ENCODE measurements at places on chromosomes 11 and 22.
A peak's percentile ranks its signal among the peaks of the same experiment; 100 is the strongest.

DNA sequence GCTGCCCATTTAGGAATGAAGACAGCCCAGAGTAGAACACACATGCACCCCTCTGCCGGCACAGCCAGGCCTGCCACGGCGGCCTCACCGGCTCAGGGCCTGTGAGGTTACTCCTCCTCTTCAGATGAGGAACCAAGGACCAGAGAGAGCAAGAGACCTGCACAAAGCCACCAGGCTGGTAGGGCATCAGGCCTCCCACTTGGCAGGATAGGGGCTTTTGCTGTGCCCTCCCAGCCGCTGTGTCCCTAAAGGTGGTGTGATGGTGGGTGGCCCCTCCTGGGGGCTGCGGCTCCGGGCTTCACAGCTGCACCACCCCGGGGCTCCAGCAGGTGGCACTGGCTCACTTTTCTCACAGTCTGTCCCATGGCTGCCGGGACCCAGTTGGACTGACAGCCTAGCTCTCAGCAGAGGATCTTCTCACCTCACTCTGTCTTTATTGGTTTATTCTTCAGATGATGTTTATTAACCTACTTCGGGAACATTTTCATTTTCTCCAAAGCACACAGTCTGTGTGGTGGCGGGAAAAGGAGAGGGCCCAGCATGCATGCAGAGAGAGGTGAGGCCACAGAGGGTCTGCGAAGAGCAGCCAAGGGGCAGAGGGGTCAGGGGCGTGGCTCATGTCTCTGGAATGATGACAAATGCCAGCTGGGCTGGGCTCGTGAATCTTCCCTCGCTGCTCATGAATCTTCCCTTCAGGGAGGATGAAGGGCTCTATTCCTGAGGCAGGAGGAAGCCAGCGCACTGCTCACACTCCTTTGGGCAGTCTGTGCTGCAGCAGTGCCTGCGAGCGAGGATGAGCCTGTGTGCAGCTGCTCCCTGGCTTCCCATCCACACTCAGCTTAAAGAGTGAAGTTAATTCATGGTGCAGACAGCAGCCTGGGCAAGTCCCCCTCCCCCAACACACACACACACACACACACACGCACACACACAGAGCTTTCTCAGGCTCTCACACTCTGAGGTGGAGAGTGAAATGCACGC, 101.1 kb upstream of the PITPNB start:
- peak; percentile 78 for DNase-seq

- no peak for DNase-seq
These were observed 72.1 kb downstream of the DGCR2 start for GRCh38 chr22:19050117-19050516.

- no peak for DNase-seq
These were observed 144.6 kb downstream of the NECTIN1 start for GRCh38 chr11:119584193-119585042.

- DNase-seq, result no peak
These were observed 125.4 kb downstream of the CASP12 start for GRCh38 chr11:104772806-104773241.

- DNase-seq, result no peak
These were observed 250.6 kb upstream of the PLET1 start for GRCh38 chr11:112511271-112511670.

- no peak for DNase-seq
These were observed 88.3 kb downstream of the LUZP2 start for GRCh38 chr11:24585192-24585591.

- no peak for DNase-seq
These were observed 9.2 kb upstream of the FGF3 start for GRCh38 chr11:69828276-69828970.

DNA sequence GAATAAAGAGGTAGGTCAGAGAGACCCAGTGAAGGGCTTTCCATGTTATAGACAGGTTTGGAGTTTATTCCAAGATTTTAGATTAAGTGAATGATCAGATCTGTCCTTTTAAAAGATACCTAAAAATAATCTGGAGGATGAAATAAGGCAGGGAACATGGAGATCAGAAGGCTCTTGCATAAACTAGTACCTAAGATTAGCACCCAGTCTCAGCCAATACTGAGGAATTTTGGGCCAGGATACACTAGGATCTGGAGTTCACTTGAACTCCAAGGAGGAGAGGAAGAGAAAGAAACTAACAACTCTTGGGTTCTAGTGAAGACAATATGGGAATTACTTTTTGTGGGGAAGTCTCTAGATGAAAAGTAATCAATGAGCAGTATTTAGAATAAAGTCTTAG, 47.9 kb upstream of the RAPSN start:
- no peak for DNase-seq

GRCh38 chr11:114194702-114195101, 101.5 kb upstream of the NNMT start:
- peak; percentile 13 for DNase-seq

- no peak for DNase-seq
These were observed 179.7 kb upstream of the MTNR1B start for GRCh38 chr11:92789761-92790160.

DNA sequence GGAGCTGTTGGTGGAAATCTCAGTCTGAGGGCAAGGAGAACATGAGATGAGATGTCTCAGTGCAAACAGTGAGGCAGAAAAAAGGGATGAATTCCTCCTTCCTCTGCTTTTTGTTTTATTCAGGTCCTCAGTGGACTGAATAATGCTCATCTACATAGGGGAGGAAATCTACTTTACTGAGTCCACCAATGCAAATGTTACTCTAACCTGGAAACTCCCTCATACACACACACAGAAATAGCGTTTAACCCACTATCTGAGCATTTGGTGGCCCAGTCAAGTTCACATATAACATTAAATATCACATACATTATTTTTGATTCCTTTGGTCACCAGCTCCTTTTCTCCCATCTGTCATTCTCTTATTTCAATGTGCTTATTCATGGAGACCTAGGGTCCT, 418.8 kb downstream of the TMEM135 start:
- no peak for DNase-seq

- no peak for DNase-seq
These were observed 6.5 kb upstream of the MFNG start for GRCh38 chr22:37492428-37493344.

DNA sequence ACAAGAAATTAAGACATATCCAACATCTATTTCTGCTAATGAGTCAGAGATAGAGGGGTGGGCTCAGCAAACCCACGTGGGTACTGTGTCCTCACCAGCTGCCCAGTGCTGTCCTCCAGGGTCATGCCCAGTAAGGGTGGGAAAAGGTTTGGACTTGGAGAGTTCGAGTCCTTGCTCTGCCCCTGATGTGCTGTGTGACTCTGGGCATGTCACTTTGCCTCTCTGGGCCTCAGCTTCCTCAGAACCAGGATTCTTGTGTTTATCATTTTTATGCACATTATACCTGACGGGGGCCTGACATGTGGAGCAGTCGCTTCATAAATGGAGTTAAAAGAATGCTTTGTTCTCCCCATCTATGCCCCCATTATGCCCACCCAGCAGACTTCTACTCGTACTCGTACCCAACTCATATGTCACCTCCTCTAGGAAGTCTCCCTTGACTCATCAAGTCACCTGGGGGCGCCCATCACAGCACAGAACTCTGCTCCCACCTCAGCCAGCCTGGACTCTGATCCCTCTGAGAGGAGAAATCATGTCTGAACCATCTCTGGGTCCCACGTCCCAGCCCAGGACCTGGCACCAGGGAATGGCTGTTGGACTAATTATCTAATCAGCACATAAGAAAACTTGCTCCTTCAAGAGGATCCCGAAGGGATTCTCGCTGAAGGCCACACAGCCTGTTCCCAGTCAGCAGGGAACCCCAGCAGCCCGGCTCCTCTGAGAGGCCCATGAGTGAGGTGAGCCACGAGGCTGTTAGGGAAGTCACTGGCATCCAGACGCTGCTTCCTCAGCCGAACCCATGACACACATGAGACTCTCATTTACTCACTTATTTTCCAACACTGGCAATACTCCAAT, 38.7 kb upstream of the TSKU start:
- no peak for DNase-seq

DNA sequence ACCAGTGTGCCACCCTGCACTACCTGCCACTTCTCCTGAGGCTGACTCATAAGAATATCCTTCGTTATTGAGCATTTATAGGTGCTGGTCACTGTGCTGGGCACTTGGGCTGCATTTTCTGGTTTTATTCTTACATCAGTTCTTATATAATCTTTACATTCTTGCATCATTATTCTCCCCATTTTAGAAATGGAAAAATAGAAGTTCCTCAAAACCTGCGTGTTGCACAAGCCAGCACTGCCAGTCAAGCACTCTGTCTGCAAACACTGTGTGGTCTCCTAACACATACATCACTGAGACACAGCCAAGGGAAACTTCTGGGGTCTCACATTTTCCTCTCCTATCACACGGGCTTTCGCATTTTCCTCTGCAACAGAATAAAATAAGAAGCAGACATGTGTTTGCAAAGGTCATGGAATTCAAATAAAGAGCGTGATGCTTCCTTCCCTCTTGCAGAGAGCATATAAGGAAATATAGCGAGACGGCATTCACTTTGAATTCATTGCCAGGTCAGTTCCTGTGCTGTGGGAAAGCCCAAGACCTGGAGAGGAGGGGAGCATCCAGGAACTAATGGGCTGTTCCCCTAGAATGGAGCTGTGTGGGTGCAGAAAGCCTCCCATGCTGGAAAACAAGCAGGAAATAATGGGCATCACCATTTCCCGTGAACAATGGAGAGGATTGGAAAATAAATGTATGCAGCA, 73.9 kb upstream of the SEZ6L start:
- DNase-seq, result no peak

GRCh38 chr11:94519478-94520084, 7.3 kb downstream of the C11orf97 start:
- DNase-seq, result peak; percentile 29

DNA sequence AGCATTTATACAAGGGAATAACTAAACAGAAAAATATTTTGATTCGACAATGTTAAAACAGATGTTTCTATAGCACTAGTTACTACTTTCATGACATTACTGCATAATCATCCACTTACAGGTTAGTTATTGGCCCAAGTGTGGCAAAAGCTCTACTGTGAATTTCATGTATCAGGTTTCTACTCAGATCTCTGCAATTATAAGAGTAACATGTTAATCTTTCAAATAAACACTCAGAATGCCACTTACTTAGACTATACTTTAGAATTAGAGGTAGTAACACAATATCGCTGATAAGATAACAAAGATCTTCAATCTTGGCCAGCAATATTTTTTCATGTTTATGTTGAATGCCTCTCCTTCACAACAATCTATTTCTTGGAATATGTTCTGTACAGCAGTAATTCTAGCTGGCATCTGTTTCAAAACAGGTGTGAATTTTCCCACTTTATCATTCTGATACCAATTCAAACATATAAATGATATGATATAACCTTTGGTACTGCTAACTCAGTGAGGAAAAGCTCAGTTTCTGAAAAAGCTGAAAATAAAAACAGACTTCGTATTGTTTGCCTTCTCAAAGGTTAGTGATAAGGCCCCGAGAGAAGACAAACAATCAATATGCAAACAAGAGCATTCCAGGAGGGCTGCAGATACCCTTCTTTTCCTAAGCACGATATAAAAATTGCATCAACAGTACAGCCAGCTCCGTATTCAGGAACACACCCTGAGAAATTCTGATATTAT, 11.0 kb upstream of the CCDC34 start:
- DNase-seq, result no peak

All from NCI-H446 (cell line).